ENCODE measurements at places on chromosomes 3 and 15. TPM values are rescaled to one million over a fixed set of nuclear protein-coding genes. Genes with fewer than 3 reads are reported as not detected.

- no peak for DNase-seq
Measured at GRCh38 chr15:91538782-91539181, 314.7 kb upstream of the SLCO3A1 start.

The EPB42 gene
- not detected for total RNA-seq

GRCh38 chr15:50209809-50210208 lies 27.8 kb downstream of the SLC27A2 start:
- DNase-seq, result no peak

The DNAH12 gene
- total RNA-seq, result not detected

GRCh38 chr3:97815149-97815917 lies 6.5 kb upstream of the CRYBG3 start:
- DNase-seq, result no peak

- DNase-seq, result no peak
Measured at GRCh38 chr3:26437678-26438077, 184.9 kb upstream of the LRRC3B start.

The ECE2 gene
- total RNA-seq, result not detected

- no peak for DNase-seq
Measured at GRCh38 chr3:52177701-52178042, 20.3 kb upstream of the ALAS1 start.

The CTDSPL gene
- total RNA-seq, result 47.4 TPM

DNA sequence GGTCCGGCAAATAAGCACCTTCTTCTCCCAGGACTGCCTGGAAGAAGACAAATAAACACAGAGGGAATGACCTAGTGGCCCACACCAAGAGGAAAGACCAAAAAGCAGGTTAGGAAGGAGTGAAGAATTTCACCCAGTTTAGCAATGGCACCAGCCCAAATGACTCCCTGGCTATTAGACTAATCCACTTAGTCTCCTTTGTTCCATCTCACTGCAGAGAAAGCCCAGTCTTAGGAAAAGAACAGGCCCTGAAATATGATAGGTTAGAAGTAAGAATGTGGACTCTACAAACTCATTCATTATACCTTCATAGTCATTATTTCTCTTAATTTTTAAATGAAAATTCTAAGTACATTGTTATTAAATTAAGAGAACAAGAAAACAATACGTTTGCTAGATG lies 23.2 kb downstream of the SERPINI2 start:
- DNase-seq, result no peak

The CATSPER2 gene
- not detected for total RNA-seq

DNA sequence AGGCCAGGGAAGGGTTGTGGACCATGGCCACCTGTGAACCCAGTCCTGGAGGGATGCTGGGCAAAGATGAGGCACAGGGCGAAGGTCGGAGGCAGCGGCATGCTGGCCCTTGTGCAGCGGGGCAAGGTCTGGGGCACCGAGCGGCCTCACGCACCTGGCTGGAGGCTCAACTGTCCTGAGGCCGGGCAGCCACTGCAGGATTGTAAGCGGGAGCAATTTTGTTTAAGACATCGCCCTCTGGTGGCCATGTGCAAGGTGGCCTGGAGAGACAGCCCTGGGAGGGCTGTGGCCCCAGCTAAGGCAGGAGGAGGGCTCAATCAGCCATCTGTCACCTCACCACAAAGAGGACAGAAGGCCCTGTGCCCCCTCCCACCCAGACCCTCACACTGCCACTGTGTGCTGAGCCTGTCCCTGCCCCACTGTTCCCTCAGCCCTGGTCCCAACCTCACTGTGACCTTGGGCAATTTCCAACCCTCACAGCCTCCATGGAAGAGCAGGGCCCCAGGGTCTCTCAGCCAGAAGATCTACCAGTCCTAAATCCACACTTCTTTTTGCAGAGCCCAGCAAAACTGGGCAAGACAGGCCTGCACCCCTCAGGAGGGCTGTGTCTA lies 46.2 kb downstream of the TPRA1 start:
- peak; percentile 59 for DNase-seq

DNA sequence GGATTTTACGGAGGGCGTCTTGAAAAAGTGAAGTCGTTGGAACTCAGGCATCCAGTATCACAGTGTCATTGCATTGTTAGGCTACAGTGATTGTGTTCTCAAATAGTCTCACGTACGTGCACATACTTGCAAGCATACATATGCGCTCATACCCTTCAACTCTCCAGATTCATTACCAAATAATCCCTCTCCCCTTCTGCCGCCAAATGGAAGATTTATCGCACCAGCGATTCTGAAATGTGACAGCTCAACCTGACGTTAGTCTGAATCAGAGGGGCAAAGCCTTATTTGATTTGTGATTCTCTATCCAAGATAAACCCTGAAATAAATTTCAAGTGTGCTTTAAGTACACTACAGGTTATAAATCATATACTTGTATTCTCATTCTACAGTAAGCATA lies 119.4 kb downstream of the GADL1 start:
- no peak for DNase-seq

DNA sequence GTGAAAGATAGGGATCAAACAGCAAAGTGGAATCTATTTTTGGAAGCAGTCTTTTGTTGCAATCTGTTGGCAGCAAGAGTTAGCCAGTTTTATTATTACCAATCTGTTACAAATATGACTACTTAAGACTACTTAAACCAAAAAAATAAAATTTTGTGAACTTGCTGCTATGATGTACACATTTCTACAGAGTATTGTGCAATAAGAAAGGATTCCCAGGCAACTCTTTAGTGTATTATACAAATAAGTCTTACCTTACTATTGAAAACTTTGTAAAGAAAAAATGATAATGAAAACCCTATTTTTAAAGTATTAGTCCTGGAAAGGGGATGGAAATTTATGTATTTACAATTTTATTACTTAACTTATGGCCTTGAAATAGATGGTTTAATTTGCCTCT lies 44.7 kb downstream of the CADM2 start:
- DNase-seq, result no peak

GRCh38 chr15:72319360-72319984 lies 485 bp downstream of the CELF6 start:
- DNase-seq, result peak; percentile 25

DNA sequence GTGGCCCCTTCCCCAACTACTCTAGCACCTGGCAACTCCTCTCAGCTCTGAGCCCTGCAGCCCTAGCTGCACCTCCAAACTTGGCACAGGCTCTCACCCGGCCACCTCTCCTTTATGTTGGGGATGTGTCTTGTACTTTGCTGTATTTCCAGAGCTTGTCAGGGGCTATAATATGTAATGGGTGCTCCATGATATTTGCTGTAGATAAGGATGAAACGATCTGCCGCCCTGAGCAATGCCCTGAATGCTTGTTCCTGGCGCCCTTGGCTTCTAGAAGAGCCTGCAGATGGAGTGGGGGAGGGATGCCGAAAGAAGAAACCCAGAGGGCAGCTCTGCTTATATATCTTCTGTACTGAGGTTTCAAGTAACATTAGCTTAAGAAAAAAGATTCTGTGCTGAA lies 35.9 kb upstream of the ZBTB38 start:
- no peak for DNase-seq

The PLSCR2 gene
- not detected for total RNA-seq

- DNase-seq, result no peak
Measured at GRCh38 chr3:148344521-148344920, 353.2 kb upstream of the AGTR1 start.

The MITF gene
- 116 TPM for total RNA-seq

GRCh38 chr3:90011131-90011530 lies 903.7 kb downstream of the EPHA3 start:
- no peak for DNase-seq

The KBTBD13 gene
- total RNA-seq, result not detected

The VPS39 gene
- 13.6 TPM for total RNA-seq

- no peak for DNase-seq
Measured at GRCh38 chr3:8631661-8632060, 12.9 kb downstream of the SSUH2 start.

- no peak for DNase-seq
Measured at GRCh38 chr3:177973241-177973840, 562.9 kb upstream of the KCNMB2 start.

The TSEN2 gene
- total RNA-seq, result 32.0 TPM

The FAM240A gene
- total RNA-seq, result not detected

The SLC7A14 gene
- 0.10 TPM for total RNA-seq

The ETFA gene
- total RNA-seq, result 273 TPM

The TIMP4 gene
- total RNA-seq, result 0.12 TPM

DNA sequence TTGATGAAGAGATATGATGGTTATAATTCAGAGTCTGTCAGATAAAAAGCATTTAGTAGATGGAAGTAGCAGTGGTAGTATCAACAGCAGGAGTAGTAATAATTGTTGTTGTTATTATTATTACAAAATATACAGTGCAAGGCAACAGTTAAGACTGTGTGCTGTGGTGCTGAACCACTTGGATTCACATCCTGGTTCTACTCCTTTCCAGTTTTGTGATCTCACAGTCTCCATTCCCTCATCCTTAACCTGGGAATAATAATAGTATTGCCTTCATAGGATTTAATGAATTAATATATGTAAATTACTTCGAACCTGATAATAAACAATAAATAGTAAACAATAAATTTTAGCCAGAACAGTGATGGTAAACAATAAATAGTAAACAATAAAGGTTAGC lies 37.1 kb upstream of the TSC22D2 start:
- DNase-seq, result no peak

DNA sequence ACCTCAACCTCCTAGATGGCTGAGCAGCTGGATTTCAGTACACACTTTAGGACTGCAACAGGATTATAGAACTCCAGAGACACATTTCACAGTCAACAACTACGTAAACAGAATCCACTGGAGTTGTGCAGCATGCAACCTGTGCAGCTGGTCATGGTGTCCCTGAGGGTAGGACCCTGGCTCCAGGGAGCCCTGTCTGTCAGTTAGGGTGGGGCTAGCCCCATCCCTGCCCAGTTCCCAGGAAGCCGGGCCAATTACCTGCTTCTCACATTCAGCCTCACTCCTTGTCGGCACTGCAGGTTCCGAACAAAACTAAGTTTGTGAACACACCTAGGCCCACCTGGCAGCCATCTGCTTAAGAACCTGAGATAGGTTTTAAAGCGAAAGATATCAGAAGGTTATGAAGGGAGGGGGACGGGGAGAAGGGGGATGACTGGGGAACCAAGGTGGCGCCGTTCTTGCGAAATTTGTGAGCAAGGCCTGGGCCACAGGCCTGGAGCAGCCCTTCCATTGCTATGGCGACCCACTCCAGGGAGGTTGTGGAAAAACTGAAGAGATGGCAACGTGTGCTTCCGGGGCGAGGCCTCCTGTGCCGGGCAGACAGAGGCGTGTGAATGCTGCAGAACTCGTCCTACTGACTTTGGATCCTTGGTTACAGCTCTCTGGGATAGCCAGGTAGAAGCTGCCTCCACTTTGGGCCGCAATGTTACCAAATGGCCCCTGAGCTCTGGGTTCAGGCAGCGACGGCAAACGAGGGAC lies 25.3 kb downstream of the ACSBG1 start:
- DNase-seq, result no peak

- no peak for DNase-seq
Measured at GRCh38 chr3:46025139-46025538, 2.1 kb downstream of the XCR1 start.

DNA sequence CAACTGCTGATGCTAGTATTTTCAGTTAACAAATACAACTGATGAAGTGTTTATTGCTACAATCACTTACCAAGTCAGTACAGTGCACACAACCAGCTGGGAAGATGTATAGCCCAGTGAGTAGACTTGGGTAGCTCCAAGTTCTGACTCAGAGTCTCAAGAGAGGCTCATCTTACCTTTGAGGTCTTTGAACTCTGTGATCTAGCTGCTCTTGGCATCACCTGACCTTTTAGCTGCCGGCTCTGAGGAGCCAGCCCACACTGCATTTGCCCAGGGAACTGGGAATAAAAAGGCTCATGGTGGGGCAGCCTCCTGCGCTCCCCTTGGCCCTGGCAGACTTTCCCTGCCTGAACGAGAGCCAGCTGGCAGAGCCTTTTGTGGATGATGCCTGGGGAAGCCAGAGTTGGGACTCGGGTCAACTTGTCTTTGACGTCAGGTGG lies 82.6 kb downstream of the CEMIP start:
- DNase-seq, result peak; percentile 85

DNA sequence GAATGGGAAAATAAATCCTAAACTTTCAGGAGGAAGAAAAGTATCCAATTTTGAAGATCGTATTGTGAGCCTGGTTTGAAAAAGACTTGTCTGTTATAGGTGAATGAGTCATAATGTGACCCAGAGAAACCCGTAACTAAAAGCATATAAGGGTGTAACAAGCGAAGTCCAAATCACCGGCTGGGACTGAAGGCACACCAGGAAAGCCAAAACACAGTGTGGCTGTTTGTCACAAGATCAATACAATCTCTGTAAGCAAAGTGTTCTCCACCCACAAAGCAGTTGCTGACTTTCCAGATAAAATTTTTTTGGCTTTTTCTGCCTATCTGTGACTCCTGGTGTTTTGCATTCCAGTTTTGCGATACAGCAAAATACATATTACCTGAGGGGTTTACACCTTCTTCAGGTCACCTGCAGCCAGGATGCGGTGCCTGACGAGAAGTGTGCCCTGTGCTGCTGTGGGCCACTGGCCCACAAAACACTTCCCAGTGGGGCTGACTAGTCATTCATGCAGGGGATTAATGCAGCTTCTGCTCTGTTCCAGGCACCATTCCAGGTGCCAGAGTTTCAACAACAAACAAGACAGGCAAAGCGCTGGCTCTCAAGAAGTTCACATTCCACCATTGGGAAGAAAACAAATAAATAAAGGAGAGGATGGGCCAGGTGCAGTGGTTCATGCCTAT lies 14.4 kb downstream of the HES1 start:
- DNase-seq, result no peak

- DNase-seq, result peak; percentile 28
Measured at GRCh38 chr3:167406876-167407492, 26.9 kb upstream of the ZBBX start.

- DNase-seq, result no peak
Measured at GRCh38 chr15:55546718-55547117, 38.7 kb upstream of the DNAAF4 start.

The PYGO1 gene
- 15.3 TPM for total RNA-seq

The CSTA gene
- not detected for total RNA-seq

The SPSB4 gene
- not detected for total RNA-seq

The CDCP1 gene
- not detected for total RNA-seq

The PAQR5 gene
- under 0.01 TPM for total RNA-seq

The PRR23E gene
- not detected for total RNA-seq

DNA sequence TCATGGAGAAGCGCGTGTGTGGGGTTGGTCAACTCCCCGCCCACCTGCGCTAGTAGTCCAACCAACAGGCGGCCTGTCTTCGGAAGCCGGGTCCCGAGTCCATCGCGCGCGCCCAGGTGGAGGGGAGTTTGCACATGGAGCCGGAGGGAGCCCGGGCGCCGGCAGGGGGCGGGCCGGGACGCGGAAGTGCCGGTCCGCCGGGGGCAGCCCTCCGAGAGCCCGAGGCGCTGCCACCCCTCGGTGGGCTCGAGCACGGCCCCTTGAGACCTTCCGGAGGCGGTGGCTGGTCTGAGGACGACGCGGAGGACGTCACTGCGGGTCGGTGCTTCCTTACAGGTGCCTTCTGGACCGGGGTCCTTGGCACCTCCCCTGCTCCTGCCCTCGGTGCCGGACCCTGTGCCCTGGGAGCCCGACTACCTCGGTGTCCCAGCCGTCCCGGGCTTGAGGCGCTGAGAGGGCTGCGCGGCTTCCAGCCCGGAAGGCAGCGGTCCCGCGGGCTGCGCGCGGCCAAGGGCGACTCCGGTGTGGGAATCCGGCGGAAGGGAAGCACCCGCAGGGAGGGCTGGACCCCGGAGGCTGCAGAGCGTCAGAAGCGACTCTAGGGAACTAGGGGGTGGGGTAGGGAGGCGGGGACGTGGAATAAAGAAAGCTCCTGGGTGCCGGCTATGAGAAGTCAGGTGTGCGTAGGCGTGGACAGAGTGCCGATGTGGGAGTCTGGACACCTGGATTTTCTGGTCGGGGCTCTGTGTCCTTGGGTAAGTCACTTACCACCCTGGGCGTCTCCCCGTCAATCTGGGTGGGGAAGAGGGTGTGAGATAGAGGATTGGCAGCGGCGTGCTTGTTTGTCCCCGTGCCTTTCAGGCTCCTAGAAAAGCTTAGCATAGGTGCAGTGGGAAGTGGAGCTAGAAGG lies 212.3 kb downstream of the FGF12 start:
- peak; percentile 28 for DNase-seq

Data from G401 (cell line).